ENCODE measurements at places on chromosomes 2 and 18.

DNA sequence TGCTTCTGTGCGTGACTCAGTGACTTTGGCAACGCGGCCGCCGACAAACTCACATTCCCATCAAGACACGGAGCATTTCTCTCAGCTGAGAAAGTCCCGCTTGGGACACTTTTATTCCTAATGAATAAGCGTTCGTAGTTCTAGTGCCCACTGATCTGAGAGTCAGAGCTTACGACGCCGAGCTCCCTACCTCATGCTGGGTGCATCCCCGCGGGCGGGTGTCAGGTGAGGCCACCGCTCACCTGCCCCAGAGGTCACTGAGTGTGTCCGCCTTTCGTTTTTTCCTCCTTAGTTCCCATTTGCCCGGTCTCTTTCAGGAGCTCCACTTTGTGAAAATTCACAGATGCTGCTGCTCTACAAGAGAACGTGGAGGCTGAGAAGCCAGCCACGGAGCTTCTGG, 43.6 kb upstream of the TMEM18 start:
- no peak for DNase-seq

- no peak for DNase-seq
These were observed 338.8 kb upstream of the REG3G start for GRCh38 chr2:78686625-78687153.

DNA sequence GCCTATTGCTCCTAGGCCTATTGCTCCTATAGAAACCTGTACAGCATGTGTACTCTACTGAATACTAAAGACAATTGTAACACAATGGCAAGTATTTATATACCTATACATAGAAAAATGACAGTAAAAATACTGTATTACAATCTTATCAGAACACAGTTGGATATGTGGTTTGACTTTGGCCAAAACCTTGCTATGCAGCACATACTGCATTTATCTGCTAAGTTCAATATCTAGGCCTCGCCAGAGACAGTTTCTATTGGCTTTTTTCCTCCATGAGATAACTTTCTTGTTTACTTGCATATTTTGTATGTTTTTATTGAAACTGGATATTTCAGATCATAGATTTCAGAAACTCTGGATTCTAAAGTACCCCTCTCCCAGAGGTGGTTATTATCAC, 19.3 kb upstream of the TMEM87B start:
- DNase-seq: no peak

DNA sequence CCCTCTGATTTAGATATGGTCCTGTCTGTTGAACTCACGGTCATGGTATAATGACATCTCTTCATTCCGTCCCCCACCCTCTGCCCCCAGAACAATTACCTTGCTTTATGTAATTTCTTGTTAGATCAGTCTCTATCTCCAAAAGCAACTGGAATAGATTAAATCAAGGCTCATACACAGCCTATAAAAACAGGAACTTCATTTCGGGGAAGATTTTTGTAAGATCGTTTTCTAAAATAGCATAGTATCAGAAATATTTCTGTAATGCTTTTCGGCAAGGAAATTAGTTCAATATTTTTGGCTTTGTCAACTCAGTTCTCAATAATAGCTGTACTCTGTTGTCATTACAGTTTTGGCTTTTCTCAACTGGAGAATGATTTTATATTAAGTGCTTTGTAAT, 157.2 kb downstream of the FMNL2 start:
- DNase-seq: no peak

DNA sequence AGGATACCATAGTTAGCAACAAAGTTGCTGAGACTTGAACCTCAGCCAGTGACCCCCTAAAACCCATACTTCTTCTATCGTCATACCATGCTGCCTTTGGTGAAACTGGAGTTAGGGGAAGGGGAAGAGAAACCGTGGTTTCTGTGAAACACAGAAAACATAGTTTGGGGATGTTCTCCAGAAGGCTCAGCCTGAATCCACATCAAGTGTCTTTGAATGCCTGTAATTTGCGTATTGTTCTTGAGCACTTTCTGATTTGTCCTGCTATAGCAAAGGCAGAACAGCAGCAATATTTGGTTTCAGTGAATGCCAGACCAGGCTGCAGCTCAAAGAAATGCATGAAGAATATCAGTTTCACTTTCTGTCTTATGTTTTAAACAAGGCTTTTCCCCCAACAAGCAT, 258.7 kb downstream of the TTC32 start:
- DNase-seq: no peak

DNA sequence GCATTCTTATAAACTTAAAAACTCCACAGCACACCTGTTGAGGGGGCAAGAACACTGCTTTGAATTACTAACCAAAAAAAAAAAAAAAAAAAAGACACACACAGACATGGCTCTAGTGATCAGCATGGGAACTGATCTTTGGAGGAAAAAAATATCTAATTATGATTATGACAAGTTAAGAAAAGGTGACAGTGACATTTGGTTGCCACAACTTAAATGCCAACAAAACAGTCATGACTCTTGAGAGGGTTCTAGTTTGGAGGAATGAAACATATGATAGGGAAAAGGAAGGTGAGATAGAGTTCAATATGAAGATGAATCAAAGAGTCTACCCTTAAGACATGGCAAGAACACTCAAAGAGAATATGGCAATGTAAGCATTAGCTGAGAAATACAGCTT, 20.6 kb downstream of the USP37 start:
- DNase-seq: no peak
